ENCODE measurements at places on chromosomes 12 and 14. TPM values are rescaled to one million over a fixed set of nuclear protein-coding genes. Genes with fewer than 3 reads are reported as not detected.

DNA sequence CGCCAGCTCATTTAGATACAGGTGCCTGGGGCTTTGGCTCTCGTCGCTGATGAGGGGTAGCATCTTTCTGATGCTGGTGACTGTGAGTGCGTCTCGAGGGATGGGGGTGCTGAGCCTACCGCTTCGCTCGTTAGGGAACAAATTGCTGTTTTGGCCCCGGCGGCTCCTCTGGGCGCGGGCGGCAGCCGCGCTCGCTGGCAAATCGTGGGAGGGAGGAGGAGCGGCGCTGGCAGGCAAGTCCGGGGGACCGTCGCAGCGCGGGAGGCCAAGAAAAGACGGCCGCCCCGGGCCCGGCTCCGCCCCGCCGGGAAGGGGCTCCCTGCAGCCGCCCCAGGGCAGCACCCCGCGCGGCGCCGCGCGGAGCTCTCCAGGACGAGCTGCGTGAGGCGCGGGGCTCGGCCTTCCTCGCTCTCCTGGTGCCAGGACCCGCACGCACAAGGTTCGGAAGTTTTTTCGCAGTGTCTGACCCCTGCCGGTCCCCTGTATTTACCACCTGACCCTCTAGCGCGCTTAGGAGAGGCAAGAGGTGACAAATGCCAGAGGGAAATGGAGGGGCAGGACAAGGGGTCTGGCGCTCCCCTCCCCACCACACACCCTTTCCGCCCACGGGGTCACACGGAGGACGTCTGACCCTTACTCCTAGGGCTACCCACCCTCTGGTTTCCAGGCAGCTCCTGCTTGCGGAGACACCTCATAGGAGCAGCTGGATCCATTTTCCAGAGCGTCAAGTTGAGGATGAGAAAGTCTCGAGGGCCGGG is 899 bp upstream of the KCNH3 start:
- no peak for DNase-seq

GRCh38 chr12:122202017-122202416 is 1.5 kb upstream of the B3GNT4 start:
- no peak for DNase-seq

- DNase-seq, result no peak
These were observed 474 bp downstream of the KCNK10 start for GRCh38 chr14:88322504-88323085.

DNA sequence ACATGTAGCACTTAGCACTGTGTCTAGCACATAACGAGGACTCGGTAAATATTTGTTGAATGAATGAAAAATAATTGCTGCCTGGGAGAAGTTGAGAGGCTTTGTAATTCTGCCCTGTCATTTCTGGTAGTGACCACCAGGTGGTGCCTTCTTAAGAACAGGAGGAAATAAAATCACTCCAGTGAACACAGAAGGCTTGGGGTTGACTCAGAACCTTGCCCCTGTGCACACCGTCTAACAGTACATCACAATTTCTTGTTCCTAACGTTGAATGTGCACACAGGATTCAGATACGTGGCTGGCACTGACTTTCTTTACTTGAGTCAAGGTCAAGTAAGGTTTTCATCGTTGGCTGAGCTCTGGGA is 91.8 kb downstream of the RGS6 start:
- peak; percentile 1 for DNase-seq

- DNase-seq, result no peak
These were observed 21.5 kb downstream of the ALDH2 start for GRCh38 chr12:111788178-111788654.

GRCh38 chr12:111482462-111482861 is 76.7 kb downstream of the SH2B3 start:
- no peak for DNase-seq

DNA sequence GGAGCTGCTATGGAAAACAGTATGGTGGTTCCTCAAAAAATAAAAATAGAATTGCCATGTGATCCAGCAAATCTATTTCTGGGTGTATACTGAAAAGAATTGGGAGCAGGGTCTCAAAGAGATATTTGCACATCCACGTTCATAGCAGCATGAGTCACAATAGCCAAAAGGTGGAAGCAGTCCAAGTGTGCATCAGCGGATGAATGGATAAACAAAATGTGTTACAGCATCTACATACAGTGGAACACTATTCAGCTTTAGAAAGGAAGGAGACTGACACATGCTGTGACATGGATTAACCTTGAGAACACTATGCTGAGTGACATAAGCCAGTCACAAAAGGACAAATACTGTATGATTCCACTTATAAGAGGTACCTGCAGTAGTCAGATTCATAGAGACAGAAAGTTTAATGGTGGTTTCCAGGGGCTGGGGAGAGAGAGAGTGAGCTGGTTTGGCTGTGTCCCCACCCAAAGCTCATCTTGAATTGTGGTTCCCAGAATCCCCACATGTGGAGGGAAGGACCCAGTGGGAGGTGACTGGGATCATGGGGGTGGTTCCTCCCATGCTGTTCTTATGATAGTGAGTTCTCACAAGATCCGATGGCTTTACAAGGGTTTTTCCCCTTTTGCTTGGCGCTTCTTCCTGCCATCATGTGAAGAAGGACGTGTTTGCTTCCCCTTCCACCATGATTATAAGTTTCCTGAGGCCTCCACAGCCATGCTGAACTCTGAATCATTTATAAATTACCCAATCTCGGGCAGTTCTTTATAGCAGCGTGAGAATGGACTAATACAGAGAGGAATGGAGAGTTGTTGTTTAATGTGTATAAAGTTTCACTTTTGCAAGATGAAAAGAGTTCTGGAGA is 17.6 kb upstream of the TBC1D30 start:
- DNase-seq, result no peak

DNA sequence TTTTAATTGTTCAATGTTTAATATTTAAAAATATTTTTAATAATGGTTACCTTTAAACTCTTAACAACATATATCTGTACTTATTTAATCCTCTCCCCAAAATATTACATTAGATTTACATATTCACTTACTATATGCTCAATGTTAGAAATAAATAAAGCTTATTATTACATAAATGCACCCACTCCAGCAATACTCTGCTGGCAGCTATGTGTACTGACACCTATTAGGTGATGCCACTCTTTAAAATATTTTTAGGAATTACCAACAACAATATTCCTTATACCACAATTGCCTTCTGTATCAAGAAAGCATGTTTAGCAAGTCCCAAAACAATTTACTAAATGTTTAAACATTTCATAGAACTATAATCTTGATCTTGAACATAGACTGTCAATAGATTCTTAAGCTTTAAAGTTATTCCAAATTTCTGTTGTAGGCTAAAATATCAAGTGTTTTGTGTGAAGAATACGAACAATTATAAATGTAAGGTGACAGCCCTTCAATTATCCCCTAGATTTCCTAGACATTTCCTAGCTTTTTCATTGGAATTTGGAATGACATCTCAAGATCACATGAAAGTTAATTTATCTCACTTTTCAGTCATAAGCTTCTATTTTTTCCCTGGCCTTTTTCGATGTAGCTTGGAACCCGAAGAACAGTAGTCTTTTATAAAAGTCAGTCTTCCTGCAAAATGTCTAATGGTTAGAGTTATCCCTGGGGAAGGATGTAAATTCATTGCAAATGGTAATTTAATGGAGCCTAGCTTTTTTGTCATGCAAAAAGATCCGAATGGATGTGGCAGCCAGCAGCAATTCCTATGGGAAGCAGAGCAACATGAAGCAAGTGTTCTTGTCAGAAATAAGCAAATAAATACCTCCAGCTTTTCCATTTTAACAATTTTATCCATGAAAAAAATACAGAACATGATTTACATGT is 907.5 kb upstream of the ATXN7L3B start:
- no peak for DNase-seq

DNA sequence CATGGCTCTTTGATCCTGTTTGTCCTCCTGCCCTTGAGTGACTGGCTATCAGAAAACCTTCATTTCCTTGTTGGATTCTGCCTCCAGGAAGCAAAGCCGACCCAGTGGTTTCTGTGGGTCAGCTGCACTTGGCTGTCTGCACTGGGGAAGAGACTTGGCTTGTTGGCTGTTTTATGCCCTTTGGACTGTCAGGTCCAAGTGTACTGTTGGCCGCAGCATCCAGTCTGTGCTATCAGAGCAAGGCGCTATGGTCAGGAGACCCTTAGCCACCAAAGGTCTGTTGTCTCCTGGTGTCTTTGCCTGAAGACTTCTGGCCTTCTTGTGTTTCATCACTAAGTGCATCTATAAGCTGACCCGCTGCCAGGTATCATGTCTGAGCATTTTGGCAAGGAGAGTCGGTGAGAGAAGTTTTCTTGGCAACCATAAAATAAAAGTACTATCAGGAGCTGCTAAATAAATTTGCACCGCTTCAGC is 177.4 kb upstream of the HIF1A start:
- DNase-seq, result no peak

GRCh38 chr14:25050269-25051150 is 563 bp upstream of the STXBP6 start:
- DNase-seq, result peak; percentile 10

GRCh38 chr14:68569970-68570409 is 222.9 kb downstream of the ZFP36L1 start:
- no peak for DNase-seq

DNA sequence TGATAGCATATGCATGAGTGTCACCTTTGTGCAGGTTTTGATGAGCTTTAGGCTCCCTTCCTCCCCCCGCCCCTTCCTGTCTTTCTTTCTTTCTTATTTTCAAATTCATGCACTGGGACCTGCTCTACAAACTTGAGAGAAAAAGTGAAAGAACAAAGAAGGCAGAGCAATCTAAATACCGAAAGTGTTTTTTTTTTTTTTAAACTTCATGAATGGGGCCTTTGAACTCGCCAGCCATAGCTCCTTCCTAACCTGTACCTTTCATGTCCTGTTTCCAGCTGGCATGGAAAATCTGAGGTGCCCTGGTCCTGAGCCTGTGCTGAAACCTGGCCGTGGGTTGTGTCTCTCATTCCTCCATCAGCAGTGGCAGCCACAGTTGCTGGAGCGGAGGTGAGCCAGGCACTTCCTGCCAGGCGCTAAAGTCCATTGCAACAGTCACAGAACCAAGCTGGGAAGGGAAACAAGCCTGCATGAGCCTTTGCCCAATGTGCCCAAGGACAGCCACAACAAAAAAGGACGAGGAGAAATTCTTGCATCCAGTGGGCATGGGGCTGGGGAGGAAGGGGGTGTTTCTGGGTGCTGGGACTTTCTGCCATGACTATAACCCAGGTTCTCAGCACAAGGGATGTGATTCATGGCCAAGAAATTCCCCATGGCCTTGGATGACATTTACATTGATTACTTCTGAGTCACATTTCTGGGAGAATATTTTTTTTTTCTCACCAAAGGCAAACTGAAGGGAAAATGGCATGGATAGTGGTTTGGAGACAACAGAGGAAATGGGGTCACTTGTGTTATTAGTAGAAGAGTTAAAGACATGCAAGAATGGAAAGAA is 102.7 kb downstream of the TMEM30B start:
- DNase-seq, result peak; percentile 97

The LAG3 gene
- total RNA-seq, result not detected

The PLD4 gene
- not detected for total RNA-seq

The TXNDC16 gene
- total RNA-seq, result 0.26 TPM

The NXPH4 gene
- 0.54 TPM for total RNA-seq

The CLEC1A gene
- total RNA-seq, result not detected

The NTF3 gene
- total RNA-seq, result not detected

The FZD10 gene
- not detected for total RNA-seq
